Esophagus muscularis mucosa (tissue), 4 donors: ENCODE measurements at places on chromosomes 5 and 9. TPM values are rescaled to one million over a fixed set of nuclear protein-coding genes. Genes with fewer than 3 reads are reported as not detected.

The FBXW11 gene
- total RNA-seq = 66.9 TPM

The DMAC1 gene
- 17.4 TPM for total RNA-seq

The TMCO6 gene
- total RNA-seq = 14.0 TPM

The GARIN3 gene
- not detected for total RNA-seq

The SCGB3A2 gene
- total RNA-seq = not detected

The PIP5K1B gene
- 1.7 TPM for total RNA-seq

The ZNF483 gene
- 15.0 TPM for total RNA-seq

GRCh38 chr5:100905259-100905914, 2.3 kb upstream of the ST8SIA4 start:
- H3K36me3 ChIP-seq = no peaks in the 10 kb centered on the region
- H3K27ac ChIP-seq = no peak overlapping the region
- DNase-seq = no peak
- peaks cover 20% of the 10 kb centered on the region for H3K4me1 ChIP-seq
- H3K27me3 ChIP-seq = no peaks in the 10 kb centered on the region
- no peak overlapping the region for H3K4me3 ChIP-seq

GRCh38 chr5:143023411-143024096, 253.4 kb downstream of the ARHGAP26 start:
- DNase-seq = no peak
- H3K36me3 ChIP-seq = no peaks in the 10 kb centered on the region
- no peak overlapping the region for H3K4me3 ChIP-seq
- H3K4me1 ChIP-seq = peaks cover 26% of the 10 kb centered on the region
- no peaks in the 10 kb centered on the region for H3K27me3 ChIP-seq
- H3K27ac ChIP-seq = peak overlapping the region; percentile 54

DNA sequence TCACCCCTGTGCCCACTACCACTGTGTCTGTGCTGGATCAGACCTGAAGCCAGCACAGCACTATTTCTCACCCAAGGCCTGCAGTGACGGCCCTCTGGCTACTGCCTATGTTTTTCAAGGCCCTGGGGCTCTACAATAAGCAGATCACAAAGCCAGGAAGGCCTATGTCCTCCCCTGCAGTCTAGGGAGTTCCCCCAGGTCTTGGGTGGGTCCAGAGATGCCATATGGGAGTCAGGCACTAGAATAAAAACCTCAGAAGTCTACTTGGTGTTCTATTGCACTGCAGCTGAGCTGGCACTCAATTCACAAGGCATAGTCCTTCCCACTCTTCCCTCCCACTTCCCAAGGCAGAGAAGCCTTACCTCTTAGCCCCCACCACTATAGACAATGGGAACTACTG, 107.1 kb downstream of the FBXO4 start:
- no peak for DNase-seq
- no peak overlapping the region for H3K27ac ChIP-seq
- no peaks in the 10 kb centered on the region for H3K27me3 ChIP-seq
- no peaks in the 10 kb centered on the region for H3K4me1 ChIP-seq

DNA sequence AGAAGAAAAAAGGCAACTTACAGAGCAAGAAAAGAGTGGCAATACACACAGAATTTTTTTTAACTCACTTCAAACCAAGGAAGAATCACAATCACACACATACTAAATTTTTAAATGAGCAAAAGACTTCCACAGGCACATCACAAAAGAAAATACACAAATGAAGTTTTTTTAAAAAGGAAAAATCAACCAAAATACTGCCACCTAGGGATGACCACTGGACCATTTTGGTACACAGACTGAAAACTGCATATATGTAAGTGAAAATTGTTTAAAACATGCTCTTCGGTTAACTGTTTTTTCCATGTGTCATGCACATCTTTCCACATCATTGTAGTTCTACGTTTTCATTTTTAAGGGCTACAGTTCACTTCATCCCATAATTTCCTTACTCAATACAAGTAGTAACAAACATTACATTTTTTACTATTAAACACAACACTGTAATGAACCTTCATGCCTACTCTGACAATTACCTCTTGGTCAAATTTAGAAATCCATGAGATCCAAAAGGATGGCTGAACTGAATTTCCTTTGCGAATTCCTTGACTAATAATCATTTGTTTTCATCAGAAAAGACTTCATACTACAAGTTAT, 79.0 kb downstream of the FBXW11 start:
- H3K4me1 ChIP-seq = no peaks in the 10 kb centered on the region
- no peaks in the 10 kb centered on the region for H3K36me3 ChIP-seq
- DNase-seq = no peak
- H3K27me3 ChIP-seq = no peaks in the 10 kb centered on the region
- H3K27ac ChIP-seq = no peak overlapping the region
- H3K4me3 ChIP-seq = no peak overlapping the region

DNA sequence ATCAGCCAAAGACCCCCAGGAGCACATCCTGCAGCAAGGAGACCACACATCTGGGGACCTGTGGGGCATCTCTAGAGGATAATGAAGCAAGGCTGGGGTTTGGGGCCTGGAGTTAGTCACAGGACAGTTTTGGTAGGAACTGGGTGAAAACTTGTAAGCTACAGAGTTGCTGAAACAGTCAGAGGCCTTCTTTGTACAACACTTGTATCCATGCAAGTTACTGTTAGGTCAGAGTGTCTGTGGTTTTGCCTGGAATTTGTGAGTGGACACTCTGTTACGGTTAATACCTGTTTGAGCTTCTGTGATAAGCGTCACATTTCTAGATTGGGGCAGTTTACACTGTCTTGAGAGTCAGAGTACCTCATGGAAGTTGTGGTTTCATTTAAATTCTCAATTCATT, 22.6 kb upstream of the ASPN start:
- DNase-seq = no peak
- no peaks in the 10 kb centered on the region for H3K36me3 ChIP-seq
- peak overlapping the region; percentile 82 for H3K27ac ChIP-seq
- H3K27me3 ChIP-seq = no peaks in the 10 kb centered on the region
- peaks cover 85% of the 10 kb centered on the region for H3K4me1 ChIP-seq

- no peaks in the 10 kb centered on the region for H3K27me3 ChIP-seq
- H3K4me3 ChIP-seq = no peak overlapping the region
- DNase-seq = no peak
- no peaks in the 10 kb centered on the region for H3K36me3 ChIP-seq
Measured at GRCh38 chr5:80799041-80799440, 144.3 kb upstream of the DHFR start.

- no peak overlapping the region for H3K4me3 ChIP-seq
- peak overlapping the region; percentile 57 for H3K27ac ChIP-seq
- H3K27me3 ChIP-seq = no peaks in the 10 kb centered on the region
- H3K4me1 ChIP-seq = peaks cover 73% of the 10 kb centered on the region
Measured at GRCh38 chr5:172852490-172853354, 18.7 kb downstream of the ERGIC1 start.

GRCh38 chr9:133603135-133603927, 5.9 kb downstream of the FAM163B start:
- no peak for DNase-seq
- no peaks in the 10 kb centered on the region for H3K4me1 ChIP-seq
- no peak overlapping the region for H3K27ac ChIP-seq
- no peak overlapping the region for H3K4me3 ChIP-seq

DNA sequence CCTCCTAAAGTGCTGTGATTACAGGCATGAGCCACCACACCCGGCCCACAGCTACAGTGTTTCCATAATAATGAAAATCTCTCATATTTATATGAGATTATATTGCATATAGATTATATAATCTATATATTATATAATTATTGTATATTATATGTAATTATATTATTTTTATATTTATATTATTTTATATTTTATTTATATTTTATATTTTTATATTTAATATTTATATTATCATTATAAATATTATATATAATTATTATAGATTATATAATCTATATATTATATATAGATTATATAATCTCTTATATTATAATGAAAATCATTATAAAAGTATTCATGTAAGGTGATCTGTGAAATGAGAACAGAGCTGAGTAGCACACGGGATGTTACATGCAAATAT, 11.5 kb downstream of the ANKRD18B start:
- no peak for DNase-seq
- no peak overlapping the region for H3K4me3 ChIP-seq
- H3K4me1 ChIP-seq = no peaks in the 10 kb centered on the region
- H3K27me3 ChIP-seq = no peaks in the 10 kb centered on the region
- H3K27ac ChIP-seq = no peak overlapping the region
- H3K36me3 ChIP-seq = no peaks in the 10 kb centered on the region

DNA sequence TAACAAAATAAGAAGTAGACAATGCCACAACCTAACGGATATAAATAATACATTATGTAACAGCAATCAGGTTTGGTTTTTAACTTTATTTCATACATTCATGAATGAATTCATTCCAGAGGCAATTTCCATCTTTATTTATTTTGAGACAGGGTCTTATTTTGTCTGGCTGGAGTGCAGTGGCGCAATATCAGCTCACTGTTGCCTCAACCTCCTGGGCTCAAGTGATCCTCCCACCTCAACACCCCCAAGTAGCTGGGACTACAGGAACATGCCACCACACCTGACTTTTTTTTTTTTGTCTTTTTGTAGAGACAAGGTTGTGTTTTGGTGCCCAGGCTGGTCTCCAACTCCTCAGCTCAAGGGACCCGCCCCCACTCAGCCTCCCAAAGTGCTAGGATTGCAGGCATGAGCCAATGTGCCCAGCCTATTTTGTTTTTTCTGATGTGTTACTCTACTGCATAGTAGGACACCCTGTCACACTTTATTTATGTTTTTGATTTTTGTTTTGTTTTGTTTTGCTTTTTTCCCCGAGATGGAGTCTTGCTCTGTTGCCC, 26.3 kb upstream of the C5orf24 start:
- DNase-seq = no peak
- H3K27ac ChIP-seq = no peak overlapping the region
- no peak overlapping the region for H3K4me3 ChIP-seq
- no peaks in the 10 kb centered on the region for H3K4me1 ChIP-seq
- no peaks in the 10 kb centered on the region for H3K27me3 ChIP-seq

DNA sequence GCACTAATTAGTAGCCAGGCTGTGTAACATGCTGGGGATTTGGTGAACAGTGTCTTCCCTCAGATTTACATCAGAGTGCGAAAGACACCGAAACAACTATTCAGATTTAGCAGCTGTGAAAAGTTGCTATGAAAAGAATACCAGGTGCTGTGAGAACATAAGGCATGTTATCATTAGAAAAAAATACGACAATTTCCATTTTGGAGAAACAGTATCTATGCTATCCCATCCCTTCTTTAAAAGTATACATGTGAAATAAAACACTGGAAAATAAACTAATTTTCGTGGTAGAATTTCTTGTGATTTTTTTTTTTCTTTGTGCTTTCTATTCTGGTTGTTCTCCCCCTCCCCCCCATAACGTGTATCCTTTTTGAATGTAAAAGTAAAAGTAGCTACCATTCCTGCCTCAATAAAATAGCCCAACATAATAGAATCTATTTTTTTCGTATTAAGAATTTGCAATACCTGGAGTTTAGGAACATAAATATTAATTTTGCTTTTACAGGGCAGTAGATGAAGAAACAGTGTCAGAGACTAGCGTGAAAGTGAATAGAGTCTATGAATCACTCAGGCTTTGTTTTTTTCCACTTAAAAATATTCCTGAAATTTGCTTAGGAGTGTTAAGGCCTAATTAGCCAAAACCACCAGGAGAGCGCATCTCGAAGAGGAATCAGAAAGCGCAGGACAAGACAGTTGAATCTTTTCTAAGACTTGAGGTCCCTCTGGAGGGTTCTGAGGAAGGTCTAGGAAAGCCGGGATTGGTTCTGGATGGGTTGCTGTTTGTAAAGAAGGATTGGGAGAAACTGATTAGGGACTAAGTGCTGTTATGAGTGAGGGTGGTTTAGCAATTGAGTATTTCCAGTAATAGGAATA, 813 bp upstream of the SLU7 start:
- no peak for DNase-seq
- peaks cover 5% of the 10 kb centered on the region for H3K36me3 ChIP-seq
- H3K27me3 ChIP-seq = no peaks in the 10 kb centered on the region
- peak overlapping the region; percentile 70 for H3K4me3 ChIP-seq
- H3K4me1 ChIP-seq = peaks cover 50% of the 10 kb centered on the region

DNA sequence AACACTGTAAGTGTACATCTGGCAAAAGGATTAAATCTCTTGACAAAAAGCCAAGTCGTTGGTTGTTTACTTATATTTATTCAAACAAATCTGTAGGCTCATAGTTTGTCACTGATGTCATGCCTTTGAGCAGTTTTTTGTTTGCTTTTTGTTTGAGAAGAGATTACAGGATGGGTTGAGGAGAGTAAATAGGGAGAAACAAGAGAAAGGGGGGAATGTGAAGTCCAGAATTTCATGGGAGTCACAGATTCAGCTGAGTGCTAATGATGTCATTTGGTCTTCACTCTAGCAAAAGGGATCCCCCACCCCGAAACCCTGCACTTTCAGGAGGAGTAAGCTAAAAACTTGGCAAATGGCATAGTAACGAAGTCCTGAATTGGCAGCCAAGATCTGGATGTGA, 337.4 kb downstream of the GLIS3 start:
- H3K4me3 ChIP-seq = no peak overlapping the region
- no peak overlapping the region for H3K27ac ChIP-seq
- H3K27me3 ChIP-seq = no peaks in the 10 kb centered on the region
- H3K36me3 ChIP-seq = no peaks in the 10 kb centered on the region

GRCh38 chr5:68252673-68253623, 37.4 kb downstream of the PIK3R1 start:
- no peak for DNase-seq
- H3K27me3 ChIP-seq = no peaks in the 10 kb centered on the region
- peak overlapping the region; percentile 74 for H3K27ac ChIP-seq
- peaks cover 100% of the 10 kb centered on the region for H3K4me1 ChIP-seq
- peak overlapping the region; percentile 45 for H3K4me3 ChIP-seq
- peaks cover under 1% of the 10 kb centered on the region for H3K36me3 ChIP-seq

- DNase-seq = no peak
- no peaks in the 10 kb centered on the region for H3K36me3 ChIP-seq
- no peak overlapping the region for H3K4me3 ChIP-seq
- H3K4me1 ChIP-seq = peaks cover 45% of the 10 kb centered on the region
Measured at GRCh38 chr9:21969011-21969940, 24.9 kb downstream of the CDKN2A start.

DNA sequence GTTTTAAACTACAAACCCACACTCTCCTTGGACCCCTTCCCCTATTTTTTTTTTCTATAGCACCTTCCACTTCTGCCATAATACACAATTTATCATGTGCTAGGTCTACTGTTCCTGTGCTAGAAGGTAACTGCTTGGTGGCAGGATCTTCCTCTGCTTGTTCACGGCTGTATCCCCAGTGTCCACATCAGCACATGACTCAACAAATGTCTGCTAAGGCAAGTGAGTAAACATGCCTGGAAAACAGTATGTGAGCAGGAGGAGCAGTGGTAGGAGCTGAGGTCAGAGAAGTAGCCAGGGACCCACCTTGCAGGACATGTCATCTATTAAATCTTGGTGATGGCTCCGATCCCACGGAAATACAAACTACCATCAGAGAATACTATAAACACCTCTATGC, 79.4 kb downstream of the AUH start:
- no peaks in the 10 kb centered on the region for H3K36me3 ChIP-seq
- H3K4me3 ChIP-seq = no peak overlapping the region
- no peak for DNase-seq
- peaks cover 13% of the 10 kb centered on the region for H3K4me1 ChIP-seq
- no peak overlapping the region for H3K27ac ChIP-seq
